ENCODE measurements at places on chromosomes 2 and 18.

GRCh38 chr18:59876310-59876626 is 23.5 kb upstream of the PMAIP1 start:
- DNase-seq = no peak

DNA sequence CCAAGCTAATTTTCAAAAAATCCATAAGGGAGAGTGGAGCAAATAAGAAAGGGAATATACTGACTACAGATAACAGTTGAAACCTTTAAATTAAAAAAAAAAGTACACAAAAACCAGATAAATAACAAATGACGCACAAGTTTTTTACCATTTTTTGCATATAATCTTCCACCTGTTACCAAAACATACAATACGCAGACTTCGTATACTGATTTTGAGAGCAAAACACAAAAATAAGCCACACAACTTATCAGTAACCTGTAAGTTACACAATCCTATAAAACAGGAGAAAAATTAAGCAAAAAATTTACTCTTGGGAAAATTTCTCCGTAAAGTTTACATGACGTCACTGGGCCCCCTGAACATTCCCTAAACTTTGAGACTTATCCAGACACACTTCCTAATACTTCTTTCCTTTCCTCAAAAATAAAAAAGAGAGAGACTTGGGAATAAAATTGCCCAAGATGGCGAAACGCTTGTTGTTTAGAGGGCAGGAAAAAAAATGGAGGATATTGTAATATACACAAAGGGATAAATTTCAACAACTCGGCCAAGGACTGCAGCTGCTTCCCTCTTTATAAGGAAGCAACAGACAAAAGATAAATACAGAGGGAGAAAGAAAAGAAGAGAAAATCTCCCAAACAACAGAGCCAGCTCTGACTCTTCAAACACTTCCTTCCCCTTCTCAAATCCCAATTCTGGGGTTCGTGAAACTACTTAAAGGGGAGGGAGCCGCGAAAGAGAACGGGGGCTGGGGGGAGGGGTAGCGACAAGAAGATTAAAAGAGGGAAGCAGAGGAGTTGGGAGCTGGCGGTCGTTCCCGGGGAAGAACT is 1.6 kb downstream of the BAZ2B start:
- no peak for DNase-seq

GRCh38 chr2:119730671-119731177 is 29.0 kb upstream of the PTPN4 start:
- DNase-seq = no peak

DNA sequence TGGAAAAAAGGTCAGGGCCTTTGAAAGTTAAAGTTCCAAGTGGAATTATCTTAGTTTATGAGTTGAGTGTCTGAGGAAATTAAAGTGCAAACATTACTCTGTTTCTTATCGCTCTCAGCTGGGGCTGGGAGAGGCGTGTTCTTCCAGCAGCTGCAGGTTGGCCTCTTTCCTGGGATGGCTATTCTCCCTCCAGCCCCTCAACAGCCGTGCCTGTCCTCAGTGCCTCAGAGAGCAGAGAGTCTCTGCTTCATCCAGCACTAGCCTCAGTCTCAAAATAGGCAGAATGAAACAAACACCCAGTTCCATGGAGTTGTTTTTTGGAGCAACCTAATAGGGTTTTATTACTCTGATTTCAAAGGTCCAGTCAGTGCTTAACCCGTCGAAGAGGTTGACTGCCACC is 298.1 kb downstream of the GALR1 start:
- no peak for DNase-seq

DNA sequence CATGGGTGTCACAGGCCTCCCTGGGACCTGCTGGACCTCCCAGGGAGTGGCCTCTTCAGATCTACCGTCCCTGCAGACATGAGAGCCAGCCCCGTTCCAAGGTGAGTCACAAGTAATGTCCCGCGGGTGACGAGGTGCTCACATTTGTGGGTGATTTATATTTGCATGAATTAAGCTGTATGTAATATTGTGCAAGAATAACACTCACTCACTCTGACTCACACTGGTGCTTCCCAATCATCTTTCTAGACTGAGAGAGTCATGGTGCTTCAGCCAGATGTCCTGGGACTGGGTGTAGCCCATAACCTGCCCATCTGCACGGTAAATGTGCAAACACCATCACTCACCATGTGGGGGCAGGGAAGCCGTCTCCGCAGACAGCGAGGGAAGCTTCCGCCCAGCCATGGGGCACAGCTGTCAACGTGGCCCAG is 347.5 kb upstream of the SALL3 start:
- DNase-seq = peak; percentile 13

DNA sequence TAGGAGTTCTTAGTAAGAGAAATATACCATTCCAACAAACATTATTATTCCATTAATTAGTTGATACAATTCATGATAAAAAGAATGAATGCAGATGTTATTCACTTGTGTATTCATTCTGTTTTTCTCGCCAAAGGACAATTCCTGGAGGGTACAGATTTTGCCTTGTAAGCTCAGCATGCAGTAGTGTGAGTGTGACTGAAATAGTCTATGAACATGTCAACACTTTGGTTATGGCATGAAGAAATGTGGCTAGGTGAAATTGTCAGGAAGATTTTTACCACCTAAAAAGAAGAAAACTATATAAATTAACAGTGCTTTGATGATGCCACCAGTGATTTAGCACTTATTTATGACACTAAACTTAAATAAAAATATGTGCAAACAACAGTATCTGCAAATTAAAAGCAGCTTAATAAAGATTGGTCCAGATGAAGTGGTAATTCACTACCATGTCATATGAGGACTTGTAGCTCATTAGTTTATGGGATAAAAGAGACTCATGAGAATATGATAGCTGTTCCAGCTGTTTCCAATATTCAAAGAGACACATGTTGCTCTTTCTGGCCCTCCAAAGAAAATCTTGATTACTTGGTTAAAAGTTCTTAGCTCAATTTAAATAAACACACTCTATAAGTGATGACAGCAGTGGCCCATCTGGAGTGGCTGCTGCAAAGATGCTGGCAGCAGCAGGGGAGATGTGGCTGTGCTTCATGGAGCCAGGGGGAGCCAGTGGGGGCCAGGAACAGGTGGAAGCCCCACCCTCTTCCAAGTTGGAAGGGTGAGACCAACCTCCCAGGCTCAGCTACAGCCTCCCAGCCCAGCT is 165.0 kb downstream of the CDH19 start:
- no peak for DNase-seq

DNA sequence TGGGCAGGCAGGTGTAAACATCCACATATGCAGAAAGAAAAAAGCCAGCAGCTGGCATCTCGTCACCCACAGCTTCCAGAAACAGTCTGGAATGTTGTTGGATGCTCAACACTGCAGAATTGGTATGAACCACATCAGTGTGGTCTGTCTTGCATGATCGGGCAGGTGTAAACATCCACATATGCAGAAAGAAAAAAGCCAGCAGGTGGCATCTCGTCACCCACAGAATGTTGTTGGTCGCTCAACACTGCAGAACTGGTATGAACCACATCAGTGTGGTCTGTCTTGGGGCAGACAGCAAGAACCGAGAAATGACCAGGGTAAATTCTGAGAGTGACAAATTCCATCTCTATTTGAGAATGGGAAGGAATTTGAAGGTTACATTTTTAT is 39.6 kb downstream of the DOCK10 start:
- DNase-seq = peak; percentile 21

DNA sequence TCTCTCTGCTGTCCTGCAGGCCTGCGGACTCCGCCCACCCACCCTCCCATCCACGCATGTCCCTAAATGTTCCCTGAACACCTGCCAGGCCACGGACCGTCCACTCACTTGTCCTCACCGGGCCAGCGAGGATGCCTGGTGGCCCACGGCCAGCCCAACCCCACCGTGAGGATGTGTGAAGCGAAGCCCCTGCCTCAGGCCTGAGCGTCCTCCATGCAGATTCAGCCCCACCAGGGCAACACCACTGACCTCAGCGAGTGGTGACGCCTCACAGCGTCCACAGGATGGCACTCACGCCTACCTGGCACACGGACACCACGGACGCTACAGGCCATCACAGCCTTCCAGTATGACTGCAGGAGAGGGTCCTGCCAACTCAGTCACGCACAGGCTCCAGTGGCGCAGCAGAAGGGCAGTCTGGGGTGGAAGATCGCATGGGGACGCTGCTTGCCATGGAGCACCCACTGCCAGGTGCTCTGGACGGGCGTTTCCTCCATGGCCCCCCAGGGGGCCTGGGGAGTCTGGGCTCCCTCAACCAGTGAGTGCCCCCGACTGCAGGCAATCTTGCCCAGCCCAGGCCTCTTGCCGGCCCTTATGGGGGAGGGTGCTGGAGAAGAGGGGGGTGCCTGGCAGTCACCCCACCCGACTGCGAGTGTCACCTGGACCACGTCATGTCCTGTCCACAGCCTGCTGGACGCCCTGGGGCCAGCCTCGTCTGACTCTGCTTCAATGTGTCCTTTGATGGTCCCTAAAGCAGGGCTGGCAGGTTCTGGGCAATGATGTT is 25.4 kb downstream of the HDAC4 start:
- no peak for DNase-seq

DNA sequence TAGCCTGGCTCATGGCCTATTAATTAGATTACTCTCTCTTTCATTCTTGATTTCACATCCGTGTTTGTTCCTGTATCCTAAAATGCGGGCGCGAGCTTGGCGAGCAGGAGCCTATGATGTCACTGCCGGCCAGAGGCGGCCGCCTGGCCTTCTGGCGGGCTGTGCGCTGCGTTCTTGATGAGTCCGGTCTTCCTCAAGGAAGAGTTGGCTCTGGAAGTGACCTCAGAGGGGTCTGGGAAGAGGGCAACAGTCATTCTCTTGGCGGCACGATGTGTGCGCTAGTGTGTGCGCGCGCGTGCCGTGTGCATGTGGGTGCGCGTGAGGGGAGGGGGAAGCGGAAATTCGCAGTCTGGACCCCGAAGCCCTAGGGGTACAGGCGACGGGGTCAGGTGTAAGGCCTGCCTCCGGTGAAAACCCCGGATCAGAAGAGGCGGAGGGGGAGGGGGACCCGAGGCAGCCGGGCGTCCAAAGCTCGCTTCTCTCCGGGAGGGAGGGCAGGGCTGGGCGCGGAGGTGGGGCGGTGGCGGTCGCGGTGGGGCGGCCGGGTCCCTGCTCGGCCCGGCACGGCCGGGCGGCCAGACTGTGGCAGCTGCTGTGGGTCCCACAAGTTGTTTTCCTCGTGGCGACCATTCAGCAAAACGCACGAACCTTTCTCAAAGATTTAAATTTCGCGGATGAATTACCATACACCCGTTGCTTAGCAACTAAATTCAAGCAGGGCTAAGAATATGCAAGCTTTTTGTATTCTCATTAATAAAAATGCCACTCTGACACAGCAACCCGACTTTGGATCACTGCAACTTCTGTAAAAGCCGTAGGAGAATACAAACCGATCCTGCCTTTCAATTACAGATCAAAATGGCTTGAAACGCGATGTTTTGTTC is 8.4 kb downstream of the POU3F3 start:
- no peak for DNase-seq

DNA sequence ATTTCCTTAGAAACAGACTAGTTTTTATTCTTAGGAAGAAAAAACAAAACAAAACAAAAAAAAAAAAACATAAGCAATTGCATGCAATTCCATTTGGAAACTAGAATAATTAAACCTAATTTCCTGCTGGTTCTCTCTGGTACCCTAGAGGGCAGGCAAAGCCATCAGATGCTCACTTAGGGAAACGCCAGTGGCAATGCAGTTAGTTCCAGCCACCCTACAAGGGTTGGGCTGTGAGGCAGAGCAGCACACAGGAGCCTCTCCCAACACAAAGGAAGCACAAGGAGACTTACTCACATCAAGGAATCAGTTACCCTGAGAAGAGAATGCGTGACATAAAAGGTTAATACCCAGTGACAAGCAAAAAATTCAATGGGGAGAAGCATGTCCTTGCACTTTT is 28.8 kb downstream of the CCDC93 start:
- DNase-seq = no peak

- DNase-seq = no peak
Observed at GRCh38 chr18:61335684-61336555, 2.7 kb downstream of the CDH20 start.

- DNase-seq = no peak
Observed at GRCh38 chr2:30218814-30219213, 12.5 kb upstream of the LBH start.

GRCh38 chr2:218125626-218126080 is at the start of gene CXCR2:
Gene CXCR2 (plus strand): TSS chr2:218126028. CDS start chr2:218134802, 8,774 bp downstream.
- DNase-seq = no peak

DNA sequence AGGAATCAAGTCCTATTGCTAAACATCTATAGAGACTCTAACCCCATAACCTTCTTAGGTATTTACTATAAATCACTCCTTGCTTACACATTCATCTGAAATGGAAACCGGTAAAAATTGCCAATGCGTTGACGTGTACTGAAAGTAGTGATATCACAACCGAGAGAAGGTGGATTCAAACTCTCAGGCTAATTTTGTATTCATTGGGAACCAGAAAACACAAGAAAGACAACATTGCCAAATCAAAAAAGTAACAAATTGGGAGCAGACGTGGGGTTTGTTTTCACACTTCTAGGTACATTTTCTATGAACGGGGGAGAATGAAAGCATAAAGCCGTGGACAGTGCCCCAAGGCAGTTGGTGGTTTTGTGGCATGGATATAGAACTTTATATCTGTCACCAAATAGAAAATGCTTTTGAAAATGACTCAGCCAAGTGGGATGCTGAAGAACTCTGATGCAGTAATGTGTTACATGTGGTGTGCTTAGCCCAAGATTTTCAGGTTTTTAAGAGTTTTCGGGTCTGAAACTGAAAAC is 155.1 kb upstream of the RASGRP3 start:
- DNase-seq = peak; percentile 46
